ENCODE measurements at places on chromosomes 12 and 14.

DNA sequence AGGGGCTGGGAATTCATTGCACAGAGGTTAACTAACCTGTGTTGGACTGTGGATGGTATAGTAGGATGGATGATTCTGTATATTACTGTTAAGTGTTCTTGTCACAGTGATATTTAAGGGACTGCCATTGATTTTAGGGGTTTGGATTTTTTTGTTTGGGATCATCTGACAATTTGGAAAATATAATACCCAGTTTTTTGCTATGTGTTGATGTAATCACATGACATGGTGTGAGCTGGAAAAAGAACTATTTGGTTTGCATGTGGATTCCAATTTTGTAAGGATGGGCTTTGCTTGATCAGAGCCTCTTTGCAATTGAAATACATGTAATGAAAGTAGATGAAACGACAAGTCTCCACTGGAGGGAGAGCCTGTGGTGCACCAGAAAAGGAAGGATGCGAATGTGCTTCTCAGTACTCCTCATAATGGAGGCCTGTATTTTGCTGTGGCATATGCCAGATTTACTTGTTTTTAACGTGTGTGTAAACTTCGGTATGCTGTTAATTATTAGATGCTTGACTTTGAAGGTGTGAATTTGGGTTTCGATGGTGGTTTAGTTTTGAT, 2.7 kb downstream of the DYRK2 start:
- DNase-seq = peak; percentile 38

- no peak for DNase-seq
Measured at GRCh38 chr14:51697848-51698247, 46.1 kb downstream of the FRMD6 start.

- peak; percentile 14 for DNase-seq
Measured at GRCh38 chr14:103401223-103402214, 16.3 kb downstream of the MARK3 start.

DNA sequence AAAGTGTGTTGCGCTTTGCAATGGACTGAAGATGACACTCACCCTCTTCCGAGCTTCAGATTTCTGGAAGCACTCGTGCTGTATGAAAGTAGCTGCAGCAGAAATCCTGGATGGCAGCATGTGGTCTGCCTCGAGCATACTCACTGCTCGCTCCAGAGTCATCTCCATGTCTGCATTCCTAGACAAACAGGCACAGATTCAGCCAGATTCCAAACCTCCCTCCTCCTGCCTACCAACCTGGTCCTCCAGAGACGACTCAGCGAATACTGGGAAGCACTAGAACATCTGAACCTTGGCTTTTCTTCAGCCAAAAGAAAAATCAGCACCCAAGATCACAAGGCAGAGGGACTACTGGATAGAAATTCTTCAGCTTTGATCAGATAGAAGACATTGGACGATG, 27.7 kb downstream of the PKP2 start:
- DNase-seq = no peak

DNA sequence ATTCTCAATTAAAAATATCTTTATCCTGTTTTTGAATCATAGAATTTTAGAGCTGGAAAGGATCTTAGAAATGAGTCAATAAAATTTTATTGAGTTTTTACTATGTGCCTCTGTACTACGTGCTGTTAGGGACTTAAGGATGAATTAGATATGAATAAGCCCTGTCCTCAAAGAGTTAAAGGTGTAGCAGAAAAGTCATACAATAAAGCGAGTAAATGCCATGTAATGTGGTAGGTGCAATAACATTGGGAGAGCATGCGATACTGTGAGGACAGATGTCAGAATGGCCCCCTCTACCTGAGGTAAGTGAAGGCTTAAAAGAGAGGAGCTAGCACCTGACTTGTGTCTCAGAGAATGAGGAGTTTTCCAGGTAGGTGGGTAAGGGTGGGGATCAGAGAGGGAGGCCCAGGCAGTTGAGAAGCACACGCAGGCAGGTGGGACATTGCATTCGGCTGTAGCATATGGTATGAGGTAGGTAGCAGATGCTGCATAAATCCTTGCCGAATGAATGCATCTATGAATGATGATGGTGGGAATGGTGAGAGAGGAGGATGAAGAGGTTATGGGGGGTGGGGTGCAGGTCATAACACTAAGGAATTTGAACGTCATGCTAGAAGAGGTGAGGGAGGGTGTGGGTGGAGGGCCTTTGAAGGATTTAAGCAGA, 35.4 kb upstream of the ATP23 start:
- DNase-seq = no peak

DNA sequence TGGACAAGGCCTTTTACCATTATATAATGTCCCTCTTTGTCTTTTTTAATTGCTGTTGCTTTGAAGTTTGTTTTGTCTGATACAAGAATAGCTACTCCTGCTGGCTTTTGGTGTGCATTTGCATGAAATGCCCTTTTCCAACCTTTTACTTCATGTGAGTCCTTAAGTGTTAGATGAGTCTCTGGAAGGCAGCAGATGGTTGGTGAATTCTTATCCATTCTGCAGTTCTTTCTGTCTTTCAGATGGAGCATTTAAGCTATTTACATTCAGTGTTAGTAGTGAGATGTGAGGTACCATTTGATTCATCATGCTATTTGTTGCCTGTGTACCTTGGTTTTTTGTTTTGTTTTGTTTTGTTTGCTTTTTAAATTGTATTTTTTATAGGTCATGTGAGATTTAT, 208.3 kb downstream of the GPHN start:
- no peak for DNase-seq

DNA sequence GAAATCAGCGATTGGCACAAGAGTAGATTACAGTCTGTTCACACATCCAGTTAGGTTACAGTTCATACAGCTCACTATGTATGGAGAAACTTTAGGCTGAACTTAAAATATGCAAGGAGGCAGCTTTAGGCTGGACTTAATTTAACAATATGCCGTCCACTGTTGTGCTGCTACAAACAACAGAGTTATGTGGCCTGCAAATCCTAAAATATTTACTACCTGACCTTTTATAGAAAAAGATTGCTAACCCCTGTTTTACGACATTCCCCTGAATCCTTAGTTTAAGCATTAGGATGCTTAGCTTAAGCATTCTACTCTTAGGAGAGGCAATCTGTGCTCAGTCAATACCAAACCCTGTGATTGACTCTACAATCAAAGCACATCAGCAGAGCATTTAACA, 50.9 kb downstream of the DAO start:
- no peak for DNase-seq

DNA sequence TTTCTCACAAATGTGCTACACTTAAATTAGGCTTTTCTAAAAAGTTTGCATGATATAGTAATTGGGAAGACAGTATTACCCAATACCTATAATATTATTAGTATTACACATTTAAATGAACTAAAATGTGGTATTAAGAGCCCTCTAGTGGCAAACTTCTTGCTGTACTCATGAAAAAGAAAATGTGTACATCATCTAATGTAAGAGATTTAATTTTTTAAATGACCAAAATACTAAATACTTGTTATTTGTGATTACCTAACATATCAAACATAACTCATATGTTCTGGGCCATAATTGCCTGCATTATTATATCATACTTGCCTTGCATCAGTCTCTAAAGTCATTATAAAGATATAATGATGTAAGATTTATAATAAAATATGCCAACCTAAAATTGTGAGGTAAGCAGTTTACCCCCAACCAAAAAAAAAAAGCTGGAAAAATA, 64.2 kb downstream of the DNAI7 start:
- DNase-seq = no peak

- DNase-seq = no peak
Measured at GRCh38 chr14:84131924-84132323, 1398.0 kb upstream of the FLRT2 start.

DNA sequence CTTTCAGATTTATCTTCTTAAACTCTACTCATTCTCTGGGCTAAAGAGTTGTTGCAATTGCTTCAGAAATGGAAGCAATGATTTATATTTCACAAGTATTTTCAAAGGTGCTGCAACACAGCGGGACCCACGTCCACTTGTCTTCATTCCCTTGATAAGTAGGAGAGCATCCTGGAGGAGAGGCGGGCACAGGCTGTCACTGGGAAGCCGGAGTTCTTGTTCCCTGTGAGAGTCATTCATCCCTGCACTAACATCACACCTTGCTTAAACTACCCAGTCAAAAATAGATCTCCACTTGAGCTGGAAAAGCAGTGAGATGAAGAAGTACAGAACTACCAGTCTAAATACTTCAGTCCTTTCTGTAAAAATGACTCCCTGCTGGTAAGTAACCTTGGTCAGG, 160.5 kb upstream of the RASSF8 start:
- DNase-seq = no peak

- no peak for DNase-seq
Measured at GRCh38 chr12:49949866-49950265, 671 bp upstream of the AQP2 start.

- no peak for DNase-seq
Measured at GRCh38 chr12:98532687-98533304, 17.4 kb downstream of the TMPO start.

DNA sequence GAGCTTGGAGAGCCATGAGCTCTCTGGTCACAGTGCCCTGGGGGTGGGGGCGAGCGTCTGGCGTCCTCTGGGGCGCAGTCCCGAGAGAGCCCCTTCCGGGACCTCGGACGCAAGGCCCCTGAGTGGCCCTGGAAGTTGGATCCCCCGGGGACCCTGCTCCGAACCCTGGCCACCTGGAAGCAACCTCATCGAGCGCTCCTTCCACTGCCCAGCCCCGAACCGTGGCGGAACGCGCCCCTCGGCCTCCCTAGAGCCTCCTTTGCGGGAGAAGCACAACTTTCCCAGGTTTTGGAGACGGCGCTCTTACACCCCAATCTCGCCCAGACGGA, 1.2 kb downstream of the NOS1 start:
- no peak for DNase-seq

- DNase-seq = no peak
Measured at GRCh38 chr12:92619730-92620684, 82.8 kb upstream of the PLEKHG7 start.

- no peak for DNase-seq
Measured at GRCh38 chr12:98738002-98738401, 92.9 kb downstream of the APAF1 start.

DNA sequence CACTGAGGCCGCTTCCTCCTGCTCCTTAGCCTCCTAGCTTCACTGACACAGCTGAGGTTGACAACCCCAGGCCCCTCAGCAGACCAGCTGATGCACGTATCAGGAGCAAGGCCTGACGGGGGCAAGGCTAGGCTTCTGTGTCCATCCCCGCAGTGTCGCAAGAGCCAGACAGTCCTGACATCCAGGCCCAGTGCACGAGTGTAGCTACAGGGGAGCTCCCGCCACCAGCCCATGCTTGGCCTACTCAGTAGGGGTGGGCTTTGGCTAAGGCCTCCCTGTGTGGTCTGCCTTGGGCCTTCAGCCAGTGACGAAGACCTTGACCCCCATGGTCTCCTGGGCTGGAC, 179.1 kb downstream of the DPF3 start:
- DNase-seq = no peak

- no peak for DNase-seq
Measured at GRCh38 chr14:59964251-59965007, 44.5 kb downstream of the LRRC9 start.

DNA sequence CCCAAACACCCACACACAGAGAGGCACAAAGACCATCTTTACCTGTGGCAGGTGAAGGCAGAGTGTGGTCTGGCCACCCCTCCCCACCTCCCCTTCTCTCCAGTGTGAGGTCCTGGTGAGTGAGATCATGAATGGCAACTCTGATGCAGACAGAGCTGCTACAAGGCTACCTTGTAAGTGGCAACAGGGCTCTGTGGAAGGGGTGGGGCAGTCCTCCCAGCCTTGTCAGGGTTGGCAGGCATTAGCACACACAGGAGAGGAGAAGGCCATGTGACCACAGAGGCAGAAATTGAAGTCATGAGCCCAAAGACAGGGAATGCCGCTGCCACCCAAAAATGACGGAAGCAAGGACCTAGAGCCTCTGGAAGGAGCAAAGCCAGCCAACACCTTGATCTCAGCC, 30.7 kb downstream of the VWF start:
- no peak for DNase-seq

GRCh38 chr12:29208060-29208459, 59.0 kb downstream of the FAR2 start:
- no peak for DNase-seq

GRCh38 chr12:58346032-58346632, 404.8 kb downstream of the ATP23 start:
- no peak for DNase-seq

- DNase-seq = no peak
Measured at GRCh38 chr14:33451211-33451610, 499.7 kb downstream of the EGLN3 start.

DNA sequence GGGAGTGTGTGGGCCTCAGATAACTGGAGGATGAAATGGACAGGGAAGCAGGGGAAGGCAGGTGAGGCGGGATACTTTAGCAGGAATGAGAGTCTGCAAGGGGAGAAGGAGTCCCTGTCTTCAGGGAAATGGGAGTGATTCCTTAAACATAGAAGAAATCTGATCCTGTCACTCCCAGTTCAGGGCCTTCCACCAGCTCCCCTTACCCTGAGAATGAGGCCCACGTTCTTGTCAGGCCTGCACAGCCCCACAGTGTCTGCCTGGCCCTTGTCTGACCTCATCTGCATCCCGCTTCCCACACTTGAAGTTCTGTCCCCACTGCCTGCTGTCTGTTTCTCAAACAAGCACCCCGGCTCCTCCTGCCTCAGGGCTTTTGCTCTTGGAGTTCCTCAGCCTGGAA, 12.6 kb upstream of the LRP1-AS start:
- DNase-seq = no peak

GRCh38 chr12:38872561-38872960, 32.8 kb downstream of the CPNE8 start:
- DNase-seq = no peak

- DNase-seq = no peak
Measured at GRCh38 chr14:69323999-69324282, 64.0 kb downstream of the GALNT16 start.

GRCh38 chr14:73223049-73223448, 14.3 kb upstream of the PAPLN start:
- peak; percentile 42 for DNase-seq

- no peak for DNase-seq
Measured at GRCh38 chr12:76628745-76629144, 69.2 kb upstream of the OSBPL8 start.

DNA sequence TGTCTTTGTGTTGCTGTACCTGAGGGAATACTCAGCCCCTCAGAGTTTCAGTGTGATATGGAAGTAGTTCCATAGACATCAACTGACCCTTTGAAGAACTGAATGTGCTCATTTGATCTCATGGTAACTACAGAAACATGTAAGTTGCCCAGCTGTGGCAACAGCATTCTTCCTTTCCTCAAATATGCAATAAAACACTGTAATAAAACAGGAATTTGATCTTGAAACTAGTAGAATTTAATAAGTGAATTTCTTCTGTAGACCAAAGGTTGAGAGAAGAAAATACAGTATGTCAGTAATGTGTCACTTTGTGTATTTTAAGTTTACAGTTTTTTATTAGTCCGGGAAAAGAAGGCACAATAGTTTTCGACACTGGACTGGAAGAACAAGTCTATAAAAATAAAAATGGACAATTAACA, 31.9 kb downstream of the KCTD10 start:
- DNase-seq = no peak

GRCh38 chr14:44565968-44566367, 58.9 kb upstream of the FSCB start:
- DNase-seq = no peak

DNA sequence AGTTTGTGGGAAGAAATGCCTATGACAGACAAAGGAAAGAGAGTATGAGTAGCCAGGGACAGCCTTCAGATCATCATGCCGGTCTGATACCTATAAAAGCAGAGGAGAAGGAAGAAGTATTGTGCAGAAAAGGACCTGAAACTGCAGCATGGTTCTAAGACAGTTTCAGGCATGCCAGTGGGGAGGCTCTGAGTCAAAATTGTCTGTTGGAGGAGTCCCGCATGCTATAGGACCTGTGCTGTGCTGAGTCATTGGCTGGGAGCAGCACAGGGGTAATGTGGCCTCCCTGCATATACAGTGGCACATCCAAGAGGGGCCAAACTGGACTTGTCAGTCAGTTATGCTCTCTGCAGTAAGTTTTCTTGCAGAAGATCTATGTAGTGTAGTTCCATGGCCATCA, 40.7 kb downstream of the NEUROD4 start:
- DNase-seq = peak; percentile 68
